ENCODE measurements at places on chromosomes 5 and 9.

GRCh38 chr5:10329820-10330481 lies 22.2 kb upstream of the CMBL start:
- DNase-seq: no peak

- no peak for DNase-seq
These were observed 7.0 kb downstream of the TBC1D9B start for GRCh38 chr5:179900711-179901110.

GRCh38 chr9:83238871-83239640 lies 176.1 kb upstream of the RASEF start:
- no peak for DNase-seq

GRCh38 chr5:53027913-53028312 lies 38.8 kb downstream of the ITGA2 start:
- no peak for DNase-seq

DNA sequence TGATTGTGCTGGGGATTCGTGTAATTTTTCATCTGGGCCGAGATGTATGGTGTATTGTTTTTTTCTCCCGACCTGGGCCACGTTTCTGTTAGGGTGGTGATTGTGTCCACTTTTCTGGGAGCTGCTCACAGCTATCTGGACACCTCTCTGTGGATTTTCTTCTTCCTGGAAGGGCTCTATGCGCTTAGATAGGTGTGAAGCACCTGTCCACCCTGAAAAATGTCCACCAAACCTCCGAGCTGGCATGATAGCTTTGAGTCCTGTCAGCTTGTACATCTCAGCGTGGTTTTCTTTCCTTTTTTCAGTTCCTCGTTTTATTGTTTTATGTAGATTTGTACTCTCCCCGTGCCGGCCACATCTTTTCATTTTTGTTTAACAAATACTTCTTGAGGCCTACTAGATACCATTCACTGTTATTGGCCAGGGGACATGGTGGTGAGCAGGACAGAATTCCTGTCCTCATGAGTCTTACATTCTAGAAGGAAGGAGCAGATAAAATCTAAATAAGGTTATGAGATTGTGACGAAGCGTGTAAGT lies 1.1 kb downstream of the UGCG start:
- DNase-seq: no peak

DNA sequence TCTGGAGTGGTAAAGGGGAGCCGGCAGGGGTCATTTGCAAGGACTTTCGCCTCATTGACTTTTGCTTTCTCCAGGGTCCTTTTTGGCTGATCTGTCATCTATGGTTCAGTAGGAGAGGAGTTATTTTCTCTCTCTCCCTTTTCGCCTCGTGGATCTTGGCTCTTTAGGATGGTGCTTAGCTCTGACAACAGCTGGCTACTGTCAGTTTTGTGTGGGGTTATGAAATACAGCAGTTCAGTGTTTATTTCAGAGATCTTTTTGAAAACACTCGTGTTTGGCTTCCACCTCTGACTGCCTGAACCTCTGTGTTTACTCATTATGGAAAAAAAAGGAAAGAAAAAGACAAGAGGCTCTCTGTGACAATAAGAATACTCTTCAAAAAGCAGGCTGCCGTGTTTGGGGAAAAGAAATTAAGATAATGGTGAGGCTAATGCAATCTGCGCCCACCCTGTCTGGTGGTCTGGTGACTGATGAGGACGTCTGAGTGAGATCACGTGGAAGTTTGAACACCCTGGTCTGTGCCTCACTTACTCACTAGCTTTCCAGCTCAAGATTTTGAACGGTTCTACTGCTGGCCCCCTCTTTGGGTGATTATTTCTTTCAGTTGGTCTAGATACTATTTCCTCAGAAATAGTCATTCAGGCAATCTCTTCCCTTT lies 567.7 kb downstream of the CAAP1 start:
- DNase-seq: no peak

- no peak for DNase-seq
These were observed 66.8 kb downstream of the TSPAN17 start for GRCh38 chr5:176714067-176714466.

GRCh38 chr5:53480416-53481158 lies at the start of gene FST:
Gene FST, plus strand, starts transcription at chr5:53480629. Its CDS starts 163 bp downstream, at chr5:53480792.
- DNase-seq: peak; percentile 54

DNA sequence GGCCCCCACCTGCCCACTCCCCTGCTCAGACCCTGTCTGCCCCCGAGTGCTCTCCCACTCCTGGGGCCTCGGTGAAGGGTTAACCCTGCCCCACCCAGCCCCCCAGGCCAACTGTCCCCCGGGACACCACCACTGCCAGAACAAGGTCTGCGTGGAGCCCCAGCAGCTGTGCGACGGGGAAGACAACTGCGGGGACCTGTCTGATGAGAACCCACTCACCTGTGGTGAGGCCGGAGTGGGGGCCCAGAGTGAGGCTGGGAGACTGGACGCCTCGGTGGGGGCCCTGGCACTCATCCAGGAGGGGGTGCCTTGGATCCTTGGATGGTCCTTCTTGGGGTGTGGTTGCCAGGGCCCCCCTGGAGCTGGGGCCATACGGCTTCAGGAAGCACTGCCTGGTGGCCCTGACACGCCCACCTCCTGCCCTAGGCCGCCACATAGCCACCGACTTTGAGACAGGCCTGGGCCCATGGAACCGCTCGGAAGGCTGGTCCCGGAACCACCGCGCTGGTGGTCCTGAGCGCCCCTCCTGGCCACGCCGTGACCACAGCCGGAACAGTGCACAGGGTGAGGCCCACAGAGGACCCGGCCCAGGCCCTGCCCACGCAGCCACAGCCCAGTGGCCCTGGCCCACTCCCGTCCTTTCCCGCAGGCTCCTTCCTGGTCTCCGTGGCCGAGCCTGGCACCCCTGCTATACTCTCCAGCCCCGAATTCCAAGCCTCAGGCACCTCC lies 2.1 kb downstream of the MAMDC4 start:
- no peak for DNase-seq

GRCh38 chr9:76516871-76517270 lies 57.9 kb downstream of the GCNT1 start:
- DNase-seq: no peak

GRCh38 chr9:123440256-123440655 lies 84.3 kb downstream of the CRB2 start:
- no peak for DNase-seq

GRCh38 chr5:145660897-145661640 lies 174.1 kb downstream of the PRELID2 start:
- DNase-seq: no peak

DNA sequence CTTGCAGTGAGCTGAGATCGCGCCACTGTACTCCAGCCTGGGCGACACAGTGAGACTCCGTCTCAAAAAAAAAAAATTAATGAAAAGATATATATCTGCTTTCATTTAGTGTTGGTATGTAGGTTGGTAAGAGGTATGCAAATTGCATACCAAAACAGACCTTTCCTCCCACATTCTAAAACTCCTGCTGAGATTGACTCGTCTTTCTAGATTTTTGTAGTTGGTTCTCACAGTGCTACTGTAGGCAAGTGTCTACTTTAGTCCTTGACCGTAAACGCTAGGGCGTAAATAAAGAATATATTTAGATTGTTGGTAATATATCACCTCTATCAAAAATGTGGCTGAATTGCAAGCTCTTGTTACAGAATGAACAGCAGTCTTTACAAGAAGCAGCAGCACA lies 445.9 kb downstream of the CHSY3 start:
- no peak for DNase-seq

DNA sequence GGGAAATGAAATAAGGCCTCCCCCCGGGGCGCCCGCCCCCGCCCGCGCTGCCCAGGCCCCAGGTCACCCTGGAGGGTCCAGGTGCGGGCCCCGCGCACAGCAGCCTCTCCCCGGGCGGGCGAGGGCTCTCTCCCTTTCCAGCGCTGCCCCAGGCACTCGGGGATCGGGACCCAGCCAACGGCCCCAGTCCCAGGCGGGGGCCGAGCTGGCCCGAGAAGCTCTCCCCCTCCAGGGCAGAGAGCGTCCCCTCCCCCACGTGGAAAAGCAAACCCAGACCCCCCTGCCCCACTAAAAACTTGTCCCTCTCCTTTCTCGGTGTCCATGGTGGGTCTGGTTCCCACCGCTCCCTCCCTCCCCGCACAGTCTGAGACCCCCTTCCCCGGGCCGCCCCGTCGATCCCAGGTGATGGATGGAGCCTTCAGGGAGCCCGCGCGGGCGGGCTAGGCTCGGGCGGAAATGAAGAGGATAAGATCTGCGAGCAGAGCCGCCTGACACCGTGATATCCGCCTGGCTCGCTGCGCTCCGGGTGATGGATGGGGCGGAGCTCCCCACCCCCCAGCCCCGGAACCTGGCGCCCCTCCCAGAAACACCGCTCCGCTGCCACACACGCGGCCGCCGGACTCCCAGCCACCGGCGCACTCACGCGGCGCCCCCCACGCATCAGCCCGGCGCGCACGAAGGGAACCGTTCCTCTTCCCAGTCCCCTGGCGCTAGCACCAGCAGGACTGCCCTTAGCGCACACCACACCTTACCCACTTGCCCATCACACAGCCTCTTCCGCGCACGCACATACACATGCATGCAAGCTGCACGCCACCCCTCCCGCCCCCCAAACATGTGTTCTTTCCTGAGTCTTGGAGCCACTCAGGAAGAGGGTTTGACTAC lies 81.7 kb upstream of the ZBTB43 start:
- no peak for DNase-seq

GRCh38 chr5:43255704-43256103 lies 57.5 kb downstream of the HMGCS1 start:
- DNase-seq: no peak

DNA sequence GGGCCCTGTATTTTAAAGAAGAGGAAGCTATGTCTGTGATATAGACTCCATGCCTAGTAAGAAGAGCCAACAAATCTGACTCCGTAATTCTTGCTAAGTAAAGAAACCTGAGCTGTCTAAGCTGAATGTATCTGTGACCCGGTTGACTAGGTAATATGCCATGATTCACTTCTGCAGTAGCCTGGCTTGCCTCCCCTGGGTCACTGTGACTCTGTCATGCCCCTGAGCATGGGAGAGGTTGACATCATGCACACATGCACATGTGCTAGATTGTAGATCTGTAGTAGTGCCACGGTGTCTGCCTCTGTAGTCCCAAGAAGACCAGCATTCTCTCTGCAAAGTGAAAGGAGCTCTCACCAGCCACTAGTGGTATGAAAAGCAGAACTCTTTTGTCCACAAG lies 9.1 kb downstream of the SLC22A5 start:
- no peak for DNase-seq

DNA sequence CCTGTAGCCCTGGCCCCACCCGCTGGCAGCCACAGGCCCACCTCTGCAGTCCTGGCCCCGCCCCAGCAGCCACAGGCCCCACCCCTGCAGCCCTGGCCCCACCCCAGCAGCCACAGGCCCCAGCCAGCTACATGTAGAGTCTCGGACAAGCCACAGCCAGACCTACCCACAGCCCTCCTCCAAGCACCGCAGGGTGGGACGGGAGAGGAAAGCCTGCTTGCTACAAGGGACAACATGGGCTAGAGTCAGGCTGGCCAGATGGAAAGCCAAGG lies 49.5 kb upstream of the SARDH start:
- DNase-seq: peak; percentile 67

DNA sequence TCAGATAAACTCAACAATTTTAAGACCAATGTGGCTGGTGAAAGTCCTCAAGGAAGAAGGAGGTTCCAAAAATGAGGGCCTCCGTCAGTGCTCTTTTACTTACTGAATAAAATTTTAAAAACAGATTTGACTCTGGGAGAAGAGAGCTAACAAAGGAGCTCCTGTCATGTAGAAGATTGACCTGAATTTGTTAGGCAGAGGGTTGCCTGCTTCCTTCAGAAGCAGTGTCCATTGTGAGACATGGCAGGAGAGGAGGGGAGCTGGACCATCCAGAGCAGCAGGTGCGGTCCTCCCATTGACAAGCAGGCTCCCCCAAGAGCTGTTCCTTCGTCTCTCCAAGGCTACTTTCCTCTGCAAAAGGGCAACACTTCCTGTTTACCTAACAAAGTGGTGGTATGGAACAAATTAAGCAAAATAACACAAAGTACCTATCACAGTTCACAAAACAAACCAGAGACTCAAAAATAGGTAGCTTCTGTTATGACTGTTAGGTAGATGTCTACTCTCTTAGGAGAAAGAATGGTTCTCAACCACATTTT lies 238.1 kb downstream of the DENND1A start:
- DNase-seq: no peak

DNA sequence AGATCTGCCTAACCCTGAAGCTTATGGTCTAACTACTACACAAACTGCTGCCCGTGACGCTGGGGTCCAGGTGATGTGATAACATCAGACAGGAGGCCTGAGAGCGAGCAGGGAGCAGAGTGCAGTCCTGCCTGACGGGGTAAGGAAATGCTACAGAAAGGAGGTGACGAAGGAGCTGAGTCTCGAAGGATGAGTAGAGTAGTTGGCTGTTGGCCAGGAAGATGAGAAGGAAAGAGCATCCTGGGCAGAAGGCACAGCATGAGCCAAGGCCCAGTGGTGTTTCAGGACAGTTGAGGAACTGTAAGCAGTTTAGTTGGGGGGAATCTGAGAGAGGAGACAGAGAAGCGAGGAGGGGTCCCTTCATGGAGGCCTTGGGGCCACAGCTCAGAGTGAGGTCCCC lies 136.0 kb upstream of the TBC1D2 start:
- no peak for DNase-seq

DNA sequence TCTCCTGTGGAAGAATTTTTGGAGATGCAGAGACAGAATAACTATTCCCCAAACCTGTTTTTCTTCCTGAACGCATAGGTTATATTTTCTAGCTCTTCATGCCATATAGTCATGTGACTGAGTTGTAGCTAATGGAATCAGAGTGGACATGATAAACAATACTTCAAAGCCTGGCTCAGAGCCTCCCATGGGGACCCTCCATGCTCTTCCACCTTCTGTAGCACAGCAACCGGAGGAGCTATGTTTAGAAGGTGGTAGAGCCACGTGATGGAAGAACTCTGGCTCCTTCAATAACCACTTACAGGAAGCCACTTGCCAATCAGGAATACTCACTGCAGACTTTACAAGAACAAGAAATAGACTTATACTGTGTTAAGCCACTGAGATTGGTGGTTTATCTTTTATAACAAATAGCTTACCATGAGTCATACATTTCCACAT lies 39.2 kb downstream of the NADK2 start:
- DNase-seq: no peak

DNA sequence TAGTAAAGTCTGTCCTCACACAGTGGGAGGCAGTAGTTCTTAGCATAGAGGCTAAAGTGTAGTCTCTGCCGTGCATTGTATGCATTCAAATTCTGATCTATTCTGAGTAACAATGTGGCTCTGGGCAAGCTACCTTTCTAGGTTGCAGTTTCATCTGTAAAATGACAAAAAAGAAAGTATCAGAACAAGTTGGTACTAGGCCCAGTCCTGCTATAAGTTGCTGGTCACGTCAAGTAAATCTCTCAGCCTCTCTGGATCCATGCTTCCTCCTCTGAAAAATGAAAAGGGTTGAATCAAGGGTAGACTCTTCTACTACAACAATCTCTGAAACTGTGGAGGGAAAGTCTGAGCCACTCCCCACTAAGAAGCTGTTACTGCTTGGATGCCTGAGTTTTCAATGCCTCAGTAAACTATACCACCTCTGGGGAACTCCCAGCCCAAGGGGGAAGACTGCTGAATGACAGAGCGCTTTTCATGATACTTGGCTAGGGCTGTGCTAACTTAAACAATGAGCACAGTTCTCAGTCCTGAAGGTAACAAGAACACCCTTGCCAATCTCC lies 34.5 kb upstream of the SPARC start:
- no peak for DNase-seq

All from HEK293T (cell line).